ENCODE measurements at places on chromosomes 4 and X.

GRCh38 chr4:62899646-62900364 lies 1509.4 kb downstream of the TECRL start:
- DNase-seq = no peak

GRCh38 chrX:27918799-27919198 lies 62.5 kb downstream of the DCAF8L1 start:
- DNase-seq = no peak

DNA sequence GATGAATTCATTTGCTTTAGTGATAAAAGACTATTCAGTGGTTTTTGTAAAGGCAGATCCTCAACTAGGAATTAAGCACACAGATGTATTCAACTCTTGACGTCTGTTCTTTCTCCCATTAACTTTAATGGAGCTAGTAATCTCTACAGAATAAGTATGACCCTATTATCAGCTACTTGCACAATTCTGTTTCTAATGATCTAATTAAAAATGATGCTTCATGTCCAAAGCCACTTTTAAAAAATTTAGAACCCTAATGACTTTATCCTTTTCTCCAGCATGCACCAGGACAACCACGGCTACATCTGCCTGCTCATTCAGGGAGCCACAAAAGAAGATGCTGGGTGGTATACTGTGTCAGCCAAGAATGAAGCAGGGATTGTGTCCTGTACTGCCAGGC lies 85.4 kb downstream of the CBR4 start:
- DNase-seq = no peak

DNA sequence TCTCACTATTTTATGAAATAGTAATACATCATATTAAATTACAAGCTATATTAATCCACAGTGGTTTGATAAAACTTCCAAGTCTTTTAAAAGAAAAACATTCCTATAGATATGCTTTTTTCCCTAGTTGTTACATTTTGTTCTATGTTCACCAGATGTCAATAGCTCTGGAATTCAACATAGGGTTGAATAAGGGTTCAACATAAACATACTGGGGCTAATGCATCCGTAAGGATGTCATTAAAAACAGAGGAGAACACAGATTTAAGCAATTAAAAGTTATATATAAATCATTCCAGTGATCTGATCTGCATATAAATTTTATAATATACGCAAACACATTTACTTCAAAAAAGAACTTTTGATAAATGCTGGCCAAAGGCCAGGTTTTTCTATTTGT lies 32.5 kb downstream of the SULT1B1 start:
- no peak for DNase-seq

DNA sequence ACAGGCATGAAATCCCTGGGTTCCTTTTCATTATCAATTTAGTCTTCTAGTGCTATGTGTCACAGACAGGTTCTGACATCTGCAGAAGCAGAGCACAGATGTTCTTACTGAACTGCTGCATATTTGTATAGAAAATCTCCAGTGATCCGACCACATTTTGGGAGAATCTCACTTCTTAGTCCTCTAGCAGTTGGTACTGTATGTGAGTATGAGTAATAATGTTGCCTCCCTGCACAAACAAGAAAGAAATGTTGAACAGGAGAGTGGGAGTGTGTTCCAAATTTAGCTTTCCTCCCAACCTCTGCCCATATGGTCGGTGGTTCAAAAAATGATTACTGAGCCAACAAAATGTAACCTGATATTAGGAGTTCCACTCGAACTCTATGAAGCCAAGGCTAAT lies 165.3 kb upstream of the GPC4 start:
- DNase-seq = no peak

GRCh38 chrX:40947276-40947675 lies 138.0 kb upstream of the USP9X start:
- DNase-seq = no peak

- no peak for DNase-seq
These were observed 170.9 kb downstream of the APBB2 start for GRCh38 chr4:41043465-41043864.

- no peak for DNase-seq
These were observed 200.0 kb upstream of the MAD2L1 start for GRCh38 chr4:120266602-120267001.
